ENCODE measurements at places on chromosomes 4 and X.
A peak's percentile ranks its signal among the peaks of the same experiment; 100 is the strongest.

- H3K36me3 ChIP-seq, result no peaks in the 10 kb centered on the region
- DNase-seq, result no peak
- no peak overlapping the region for H3K27ac ChIP-seq
- H3K4me1 ChIP-seq, result no peaks in the 10 kb centered on the region
- no peak overlapping the region for H3K4me3 ChIP-seq
Measured at GRCh38 chrX:127038065-127038464, 218.5 kb downstream of the PRR32 start.

DNA sequence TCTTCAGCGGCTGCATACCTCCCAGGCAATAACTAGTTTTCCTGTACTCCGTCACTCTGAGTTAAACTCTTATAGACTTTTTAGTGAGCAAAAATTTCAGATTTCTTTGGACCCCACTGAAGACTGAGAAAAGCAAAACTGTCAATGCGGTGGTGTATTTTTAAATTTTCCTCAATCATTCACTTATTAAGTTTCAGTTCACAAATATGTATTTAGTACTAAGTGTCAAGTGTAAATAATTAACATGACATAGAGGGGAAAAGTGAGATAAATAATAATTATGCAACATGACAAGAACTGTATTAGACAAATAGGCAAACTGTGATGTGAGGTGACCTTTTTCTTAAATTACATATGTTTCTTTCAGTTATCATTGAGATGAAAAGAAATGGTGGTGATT is 124.4 kb downstream of the NAF1 start:
- no peak for DNase-seq
- H3K4me1 ChIP-seq, result no peaks in the 10 kb centered on the region
- no peak overlapping the region for H3K27ac ChIP-seq
- no peaks in the 10 kb centered on the region for H3K36me3 ChIP-seq
- H3K4me3 ChIP-seq, result no peak overlapping the region

DNA sequence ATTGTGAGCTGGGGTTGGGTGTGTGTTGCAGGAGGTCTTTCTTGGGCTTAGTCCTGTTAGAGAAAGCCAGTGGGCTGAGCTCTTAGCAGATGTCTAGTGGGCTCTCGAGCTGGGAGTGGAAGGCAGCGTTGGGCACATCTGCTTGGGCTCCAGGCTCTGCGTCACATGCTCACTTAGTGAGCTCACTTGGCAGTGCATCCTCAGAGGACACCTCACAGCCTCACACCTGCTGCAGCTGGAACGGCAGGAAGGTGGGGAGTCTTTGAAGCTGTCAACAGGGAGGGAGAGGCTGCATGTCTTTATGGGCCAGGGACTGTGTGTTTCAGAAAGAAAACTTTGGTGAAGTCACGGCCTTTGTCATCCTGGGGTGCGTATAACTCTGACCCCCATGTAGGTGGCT is 82.2 kb downstream of the PSAPL1 start:
- no peak overlapping the region for H3K27ac ChIP-seq
- no peak for DNase-seq
- H3K27me3 ChIP-seq, result no peaks in the 10 kb centered on the region
- no peak overlapping the region for H3K4me3 ChIP-seq
- no peaks in the 10 kb centered on the region for H3K4me1 ChIP-seq

GRCh38 chrX:97907791-97908190 is 1024.1 kb downstream of the RPA4 start:
- no peak overlapping the region for H3K4me3 ChIP-seq
- H3K27ac ChIP-seq, result no peak overlapping the region
- DNase-seq, result no peak
- peaks cover 4% of the 10 kb centered on the region for H3K27me3 ChIP-seq
- H3K4me1 ChIP-seq, result no peaks in the 10 kb centered on the region
- H3K36me3 ChIP-seq, result no peaks in the 10 kb centered on the region

- peak overlapping the region; percentile 51 for H3K4me3 ChIP-seq
- no peak overlapping the region for H3K27ac ChIP-seq
- peaks cover 76% of the 10 kb centered on the region for H3K27me3 ChIP-seq
- peaks cover 34% of the 10 kb centered on the region for H3K4me1 ChIP-seq
- H3K36me3 ChIP-seq, result no peaks in the 10 kb centered on the region
- DNase-seq, result peak; percentile 68
Measured at GRCh38 chrX:40012039-40012867, 85.5 kb downstream of the BCOR start.

DNA sequence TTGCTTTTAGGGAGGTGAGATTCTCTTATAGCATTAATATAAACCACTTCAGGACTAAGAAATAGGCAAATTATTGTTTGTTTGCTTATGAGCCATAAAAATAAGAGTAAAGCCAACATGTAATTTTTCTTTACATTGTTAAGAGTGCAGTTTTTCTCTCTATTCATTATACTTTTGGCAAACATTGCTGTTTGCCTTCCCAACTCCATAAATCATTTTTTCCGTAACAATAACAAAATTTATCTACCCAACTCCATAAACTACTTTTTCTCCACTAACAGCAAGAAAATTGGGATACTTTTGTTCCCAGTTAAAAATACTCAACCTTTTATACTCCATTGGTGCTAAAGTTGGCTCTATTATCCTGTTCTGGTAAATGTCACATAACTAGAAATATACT is 229.7 kb upstream of the GPRIN3 start:
- no peak for DNase-seq
- H3K27ac ChIP-seq, result no peak overlapping the region

- DNase-seq, result no peak
- no peaks in the 10 kb centered on the region for H3K36me3 ChIP-seq
- H3K27me3 ChIP-seq, result peaks cover 29% of the 10 kb centered on the region
- H3K4me3 ChIP-seq, result no peak overlapping the region
Measured at GRCh38 chr4:6355052-6355451, 85.4 kb downstream of the WFS1 start.

- peaks cover 4% of the 10 kb centered on the region for H3K27me3 ChIP-seq
- H3K4me3 ChIP-seq, result no peak overlapping the region
- peaks cover 9% of the 10 kb centered on the region for H3K4me1 ChIP-seq
- H3K27ac ChIP-seq, result no peak overlapping the region
- no peak for DNase-seq
Measured at GRCh38 chr4:113958766-113959538, 20.5 kb downstream of the ARSJ start.

- peak overlapping the region; percentile 35 for H3K4me3 ChIP-seq
- DNase-seq, result no peak
- no peaks in the 10 kb centered on the region for H3K36me3 ChIP-seq
- H3K27ac ChIP-seq, result no peak overlapping the region
- peaks cover 52% of the 10 kb centered on the region for H3K27me3 ChIP-seq
- peaks cover 3% of the 10 kb centered on the region for H3K4me1 ChIP-seq
Measured at GRCh38 chrX:40996886-40997530, 88.2 kb upstream of the USP9X start.

GRCh38 chr4:55321707-55322264 is 24.3 kb upstream of the SRD5A3 start:
- H3K27me3 ChIP-seq, result no peaks in the 10 kb centered on the region
- DNase-seq, result peak; percentile 47
- peaks cover 31% of the 10 kb centered on the region for H3K4me1 ChIP-seq
- H3K36me3 ChIP-seq, result no peaks in the 10 kb centered on the region

DNA sequence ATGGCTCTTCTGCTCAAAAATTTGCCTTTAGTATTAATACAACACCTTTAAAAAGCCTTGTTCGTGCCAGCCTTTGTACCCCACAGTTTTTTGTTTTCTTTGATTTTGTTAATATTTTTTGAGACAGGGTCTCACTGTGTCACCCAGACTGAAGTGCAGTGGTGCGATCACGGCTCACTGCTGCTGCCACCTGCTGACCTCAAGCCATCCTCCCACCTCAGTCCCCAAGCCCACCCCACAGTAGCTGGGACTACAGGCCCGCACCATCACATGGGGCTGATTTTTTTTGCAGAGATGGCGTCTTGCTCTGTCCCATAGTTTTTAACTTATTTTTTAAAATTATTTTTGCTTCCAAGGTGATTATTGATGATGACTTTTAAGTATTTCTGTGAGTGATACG is 134.0 kb downstream of the HTR2C start:
- no peaks in the 10 kb centered on the region for H3K36me3 ChIP-seq
- H3K4me3 ChIP-seq, result no peak overlapping the region
- no peak overlapping the region for H3K27ac ChIP-seq
- H3K27me3 ChIP-seq, result peaks cover 5% of the 10 kb centered on the region

DNA sequence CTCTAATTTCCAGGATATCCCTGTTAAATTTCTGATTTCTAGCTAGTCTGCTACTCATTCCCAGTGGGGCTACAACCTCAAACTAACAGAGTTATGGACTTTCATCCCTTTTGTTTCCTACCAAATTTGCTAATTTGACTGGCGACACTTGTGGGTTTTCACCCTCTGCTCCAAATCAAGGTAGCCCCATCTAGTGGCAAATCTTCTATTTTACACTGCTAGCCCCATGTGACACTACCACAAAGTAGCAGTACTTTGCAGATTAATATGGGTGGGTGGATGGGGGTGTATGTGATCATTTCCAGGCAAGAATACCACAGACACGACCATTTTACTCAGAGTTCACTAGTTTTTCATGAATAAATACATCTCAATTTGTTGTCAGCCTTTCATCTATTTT is 150.3 kb downstream of the MSL3 start:
- H3K4me3 ChIP-seq, result no peak overlapping the region
- no peaks in the 10 kb centered on the region for H3K36me3 ChIP-seq
- DNase-seq, result no peak
- H3K4me1 ChIP-seq, result peaks cover 9% of the 10 kb centered on the region
- H3K27me3 ChIP-seq, result peaks cover 27% of the 10 kb centered on the region

GRCh38 chr4:84964995-84965552 is 1.4 kb downstream of the WDFY3 start:
- H3K27me3 ChIP-seq, result peaks cover 51% of the 10 kb centered on the region
- no peak overlapping the region for H3K27ac ChIP-seq
- H3K36me3 ChIP-seq, result no peaks in the 10 kb centered on the region

GRCh38 chr4:84956014-84956413 is 10.5 kb downstream of the WDFY3 start:
- H3K36me3 ChIP-seq, result no peaks in the 10 kb centered on the region
- no peak overlapping the region for H3K4me3 ChIP-seq
- no peaks in the 10 kb centered on the region for H3K4me1 ChIP-seq
- H3K27me3 ChIP-seq, result peaks cover 6% of the 10 kb centered on the region

DNA sequence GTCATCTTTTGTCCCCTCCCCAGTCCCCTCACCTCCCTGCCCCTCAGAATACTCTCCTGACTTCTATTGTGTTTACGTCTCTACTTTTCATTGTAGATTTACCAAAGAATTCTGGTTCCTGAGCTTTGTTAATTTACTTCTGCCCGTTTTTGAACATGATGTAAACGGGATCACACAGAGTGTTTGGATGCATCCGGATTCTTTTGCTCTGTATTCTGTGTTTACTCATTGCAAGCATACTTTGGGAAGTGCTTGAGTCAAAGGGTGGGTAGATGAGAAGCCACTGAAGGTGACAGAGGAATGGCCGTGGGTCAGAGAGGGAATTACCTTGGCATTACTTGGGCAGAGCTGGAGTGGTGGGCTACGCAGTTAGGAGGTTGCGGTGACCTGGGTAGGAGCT is 18.0 kb downstream of the CLCN4 start:
- H3K36me3 ChIP-seq, result no peaks in the 10 kb centered on the region
- DNase-seq, result no peak
- H3K27me3 ChIP-seq, result peaks cover 64% of the 10 kb centered on the region
- H3K4me3 ChIP-seq, result no peak overlapping the region

DNA sequence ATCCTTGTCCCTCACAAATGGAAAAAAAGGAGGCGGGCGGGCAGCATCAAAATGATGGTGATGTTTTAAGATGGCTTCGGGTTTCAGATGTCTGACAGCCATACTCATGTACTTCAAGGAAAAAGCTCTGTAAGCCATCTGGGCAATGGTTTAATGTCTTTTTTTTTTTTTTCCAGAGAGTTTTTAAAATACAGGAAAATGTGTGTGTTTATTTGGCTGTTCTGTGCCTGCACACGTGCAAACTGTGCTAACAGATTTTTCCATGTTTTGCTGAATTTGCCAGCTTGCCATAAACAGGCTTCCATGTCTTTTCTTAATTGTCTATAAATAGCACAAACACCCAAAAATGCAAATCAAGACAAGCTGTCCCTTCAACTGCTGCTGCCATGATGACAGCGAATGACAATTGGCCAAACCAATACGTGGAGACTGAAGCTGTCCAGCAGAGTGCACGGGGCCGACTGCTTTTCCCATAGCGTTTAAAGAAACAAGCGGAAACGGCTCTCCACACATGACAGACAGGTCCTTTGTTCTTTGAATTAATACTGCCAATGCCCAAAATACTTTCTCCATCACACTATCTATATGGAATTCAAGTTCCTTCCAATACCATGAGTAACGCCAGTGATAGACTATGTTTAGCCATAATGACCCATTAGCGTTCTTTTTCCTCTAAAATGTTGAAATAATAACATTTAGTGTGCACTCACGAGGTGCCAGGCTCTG is 35.7 kb downstream of the AFAP1 start:
- H3K4me3 ChIP-seq, result no peak overlapping the region
- H3K4me1 ChIP-seq, result peaks cover 48% of the 10 kb centered on the region
- H3K27me3 ChIP-seq, result peaks cover 5% of the 10 kb centered on the region
- no peak overlapping the region for H3K27ac ChIP-seq

GRCh38 chr4:139802931-139803330 is 137.3 kb downstream of the MGST2 start:
- H3K4me3 ChIP-seq, result no peak overlapping the region
- no peak overlapping the region for H3K27ac ChIP-seq
- no peaks in the 10 kb centered on the region for H3K27me3 ChIP-seq
- DNase-seq, result no peak

- no peak overlapping the region for H3K4me3 ChIP-seq
- no peaks in the 10 kb centered on the region for H3K36me3 ChIP-seq
- H3K27me3 ChIP-seq, result peaks cover 44% of the 10 kb centered on the region
- peaks cover 6% of the 10 kb centered on the region for H3K4me1 ChIP-seq
- no peak for DNase-seq
Measured at GRCh38 chrX:46694549-46694948, 64.4 kb downstream of the SLC9A7 start.

GRCh38 chr4:76342191-76342590 is 35.7 kb downstream of the STBD1 start:
- no peaks in the 10 kb centered on the region for H3K4me1 ChIP-seq
- no peak overlapping the region for H3K27ac ChIP-seq
- H3K36me3 ChIP-seq, result no peaks in the 10 kb centered on the region

DNA sequence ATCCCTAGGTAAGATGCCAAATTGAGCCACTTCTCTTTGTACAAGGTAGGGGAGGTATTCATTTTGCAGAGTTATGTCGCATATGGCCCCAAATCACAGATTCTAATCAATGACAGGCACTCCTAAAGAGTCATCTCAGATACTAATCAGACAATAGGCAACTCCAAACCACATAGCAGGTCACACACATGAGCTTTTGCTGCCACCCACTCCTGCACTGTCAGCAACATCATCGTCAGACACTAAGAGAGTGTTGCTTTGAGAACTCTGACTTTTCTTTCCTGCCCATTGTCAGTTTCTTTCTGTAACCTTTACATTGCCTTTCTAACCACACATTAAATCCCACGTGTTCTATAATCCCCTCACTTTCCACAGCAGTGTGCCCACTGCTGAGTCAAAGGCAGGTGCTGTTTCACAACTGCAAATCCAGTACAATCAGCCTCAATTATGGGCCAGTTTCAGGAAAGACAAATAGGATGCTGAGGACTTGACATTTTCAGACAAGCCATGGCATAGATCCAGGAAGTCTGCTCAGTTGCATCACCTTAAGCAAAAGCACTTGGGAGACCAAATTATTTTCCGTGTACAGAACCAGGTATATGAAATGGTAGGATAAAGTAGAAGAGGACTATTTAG is 23.5 kb downstream of the TMEM31 start:
- no peak for DNase-seq
- no peaks in the 10 kb centered on the region for H3K4me1 ChIP-seq
- no peaks in the 10 kb centered on the region for H3K36me3 ChIP-seq
- no peak overlapping the region for H3K27ac ChIP-seq
- no peak overlapping the region for H3K4me3 ChIP-seq
- H3K27me3 ChIP-seq, result peaks cover 53% of the 10 kb centered on the region

- H3K27me3 ChIP-seq, result no peaks in the 10 kb centered on the region
- no peak for DNase-seq
- H3K4me1 ChIP-seq, result no peaks in the 10 kb centered on the region
- H3K27ac ChIP-seq, result no peak overlapping the region
- H3K36me3 ChIP-seq, result no peaks in the 10 kb centered on the region
- no peak overlapping the region for H3K4me3 ChIP-seq
Measured at GRCh38 chr4:21474195-21474594, 474.4 kb downstream of the KCNIP4 start.

Measured in activated T-cell treated with anti-CD3 and anti-CD28 coated beads, Interleukin-2, amount 50 U/mL, for 24 hours (primary cell).